ENCODE measurements at places on chromosomes 13 and 19.

- DNase-seq = no peak
Observed at GRCh38 chr13:104832231-104832630, 1703.2 kb downstream of the EFNB2 start.

GRCh38 chr19:42629191-42629590 is 34.5 kb upstream of the CEACAM8 start:
- DNase-seq = no peak

- DNase-seq = no peak
Observed at GRCh38 chr19:55563261-55563690, 17.4 kb downstream of the ZNF579 start.

DNA sequence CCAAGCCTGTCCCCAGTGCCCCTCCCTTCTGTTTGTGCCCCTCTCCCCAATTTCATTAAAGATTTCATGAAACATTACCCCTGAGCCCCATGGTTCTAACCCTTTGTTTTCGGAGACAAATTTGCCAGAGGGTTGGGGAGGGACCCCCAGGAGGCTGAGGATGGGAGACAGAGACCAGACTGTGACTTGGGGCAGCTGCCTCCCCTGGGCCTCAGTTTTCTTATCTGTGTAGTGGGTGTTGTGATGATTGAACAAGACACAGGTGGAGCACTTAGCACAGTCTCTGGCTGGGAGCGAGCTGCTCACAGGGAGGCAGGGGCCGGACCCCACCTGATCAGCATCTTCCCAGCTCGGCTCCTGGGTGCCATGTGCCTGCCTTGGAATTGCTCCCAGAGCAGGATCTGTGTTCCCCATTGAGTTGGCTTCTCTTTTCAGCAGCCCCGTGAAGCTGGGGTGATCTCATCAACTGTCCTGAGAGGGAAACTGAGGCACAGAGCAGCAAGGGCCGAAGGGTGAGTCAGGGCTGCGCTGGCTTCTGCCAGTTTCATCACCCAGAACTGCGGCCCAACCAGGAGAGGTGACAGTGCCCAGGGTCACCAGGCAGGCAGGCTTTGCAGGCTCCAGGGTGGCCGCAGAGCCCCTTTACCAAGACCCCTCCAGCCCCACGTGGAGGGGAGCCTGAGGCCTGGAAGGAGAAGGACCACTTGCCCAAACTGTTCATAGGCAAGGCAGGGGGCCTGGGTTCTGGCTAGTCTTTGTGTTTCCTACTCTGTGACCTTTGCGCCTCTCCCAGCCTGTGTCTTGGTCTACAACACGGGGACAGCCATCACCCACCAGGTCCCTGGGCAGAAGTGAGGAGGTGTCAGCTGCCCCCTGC is 6.9 kb downstream of the IRF3 start:
- DNase-seq = no peak

GRCh38 chr13:78102121-78102677 is 183.6 kb upstream of the EDNRB start:
- DNase-seq = peak; percentile 60

GRCh38 chr19:35455616-35456201 is 7.7 kb downstream of the FFAR2 start:
- DNase-seq = peak; percentile 66

- DNase-seq = no peak
Observed at GRCh38 chr13:78238911-78239310, 320.3 kb upstream of the EDNRB start.

DNA sequence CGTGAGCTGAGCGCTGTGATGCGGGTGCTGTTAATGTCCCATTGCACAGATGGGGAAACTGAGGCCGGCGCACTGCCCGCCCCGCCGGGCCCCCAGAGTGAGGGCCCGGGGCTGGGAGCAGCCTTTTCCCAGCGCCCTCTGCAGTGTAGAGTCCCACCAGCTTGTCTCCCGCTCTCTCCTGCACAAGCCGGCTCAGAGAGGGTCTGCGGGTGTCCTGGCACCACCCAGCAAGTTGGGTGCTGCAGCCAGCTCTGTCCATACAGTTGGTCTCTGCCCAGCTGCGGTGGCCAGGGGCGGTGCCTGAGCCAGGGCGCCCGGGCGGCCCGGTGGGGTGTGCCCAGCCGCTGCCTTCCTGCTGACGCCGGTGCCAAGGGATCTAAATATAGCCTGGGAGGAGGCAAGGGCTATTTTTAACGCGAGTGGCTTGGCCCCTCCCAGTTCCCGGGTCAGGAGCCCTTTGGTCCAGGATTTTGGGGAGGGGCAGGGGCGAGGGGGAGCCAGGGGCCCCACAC is 19.3 kb downstream of the GADD45B start:
- no peak for DNase-seq

GRCh38 chr19:10625003-10625761 is at the start of gene SLC44A2:
Gene SLC44A2, plus strand, starts transcription at chr19:10625553. Its CDS starts 81 bp downstream, at chr19:10625634.
- DNase-seq = no peak

- no peak for DNase-seq
Observed at GRCh38 chr19:34327851-34328250, 37.1 kb upstream of the GPI start.

- no peak for DNase-seq
Observed at GRCh38 chr19:34960103-34960805, 3.8 kb downstream of the ZNF792 start.

DNA sequence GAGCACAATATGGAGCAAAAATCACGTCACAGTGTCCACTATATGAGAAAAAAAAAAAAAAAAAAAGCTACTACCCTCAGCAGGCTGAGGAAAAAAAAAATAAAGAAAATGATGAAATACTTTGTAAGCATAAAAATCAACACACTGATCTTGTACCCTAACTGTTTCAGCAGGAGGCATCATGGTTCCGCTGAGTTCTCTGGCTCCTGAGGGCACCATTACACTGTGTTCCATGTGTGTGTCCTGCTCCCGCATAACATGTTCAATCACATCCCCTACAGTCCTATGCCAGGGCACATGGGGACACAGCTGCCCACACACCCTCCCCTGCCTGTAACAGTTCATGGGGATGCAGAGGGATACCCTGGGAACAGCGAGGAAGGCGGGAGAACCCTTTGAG is 33.5 kb downstream of the DOCK9 start:
- DNase-seq = no peak

DNA sequence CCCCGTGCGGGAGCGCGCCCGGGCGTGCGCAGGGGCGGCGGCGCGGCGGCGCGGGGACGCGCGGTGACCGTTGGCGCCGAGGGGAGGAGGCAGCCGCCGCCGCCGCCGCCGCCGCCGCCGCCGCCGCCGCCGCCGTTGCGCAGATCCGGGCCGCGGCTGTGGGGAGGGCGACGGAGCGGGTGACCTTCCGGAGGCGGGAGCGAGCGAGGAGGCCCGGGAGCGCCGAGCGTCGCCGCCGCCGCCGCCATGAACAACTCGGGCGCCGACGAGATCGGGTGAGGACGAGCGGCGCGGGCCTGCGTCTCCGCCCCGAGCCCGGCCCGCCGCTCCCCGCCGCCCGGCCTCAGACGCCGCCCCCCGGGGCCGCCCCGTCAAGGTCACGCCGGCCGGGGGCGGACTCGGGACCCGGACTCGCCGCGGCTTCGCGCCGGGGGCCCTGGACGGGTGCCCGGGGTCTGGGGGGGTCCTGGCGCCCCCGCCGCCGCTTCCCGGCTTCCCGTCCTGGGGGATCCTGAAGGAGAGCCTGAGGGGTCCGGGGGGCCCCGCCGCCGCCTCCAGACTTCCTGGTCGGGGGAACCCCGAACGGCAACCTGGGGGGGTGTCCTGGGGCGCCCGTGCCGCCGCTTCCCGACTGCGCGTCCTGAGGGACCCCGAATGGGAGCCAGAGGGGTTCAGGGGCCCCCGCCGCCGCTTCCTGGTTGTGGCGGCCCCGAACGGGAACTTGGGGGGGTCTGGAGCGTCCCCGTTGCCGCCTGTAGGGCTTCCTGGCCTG is at the start of gene DAZAP1:
DAZAP1 (plus strand) TSS at position 59 of the 772 bp plus-strand sequence; CDS start at position 247, 188 bp downstream.
- no peak for DNase-seq

DNA sequence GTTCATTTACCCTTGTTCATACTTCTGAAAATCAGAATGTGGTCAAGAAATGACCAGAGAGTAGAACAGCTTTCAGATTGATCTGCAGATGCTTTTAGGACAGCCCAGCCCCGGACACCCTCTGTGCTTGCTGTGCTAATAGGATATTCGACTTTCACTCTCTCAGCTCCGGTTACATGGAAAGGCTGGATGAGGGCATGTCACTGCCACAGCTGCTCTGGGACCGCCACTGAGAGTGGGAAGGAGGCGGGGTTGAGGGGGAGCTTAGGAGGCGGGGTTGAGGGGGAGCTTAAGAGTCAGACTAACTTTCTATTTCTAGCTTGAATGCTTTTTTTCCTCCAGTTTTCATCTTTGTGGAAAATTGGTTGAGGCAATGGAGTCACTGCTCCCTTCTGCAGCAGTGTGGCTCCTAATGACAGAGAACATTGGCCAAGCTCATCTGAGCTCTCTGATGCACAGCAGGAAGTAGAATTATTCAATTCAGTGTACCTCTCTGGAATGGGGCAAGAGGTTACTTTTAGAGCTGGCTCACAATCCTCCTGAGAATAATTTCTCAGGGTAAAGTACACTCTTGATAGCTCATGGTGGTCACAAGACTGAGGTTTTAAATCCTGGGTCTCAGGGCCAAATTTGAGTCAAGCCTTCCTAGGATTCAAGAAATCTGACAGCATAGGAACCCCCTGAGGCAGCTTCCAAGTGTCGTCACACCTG is 74.6 kb upstream of the NPAS1 start:
- no peak for DNase-seq

DNA sequence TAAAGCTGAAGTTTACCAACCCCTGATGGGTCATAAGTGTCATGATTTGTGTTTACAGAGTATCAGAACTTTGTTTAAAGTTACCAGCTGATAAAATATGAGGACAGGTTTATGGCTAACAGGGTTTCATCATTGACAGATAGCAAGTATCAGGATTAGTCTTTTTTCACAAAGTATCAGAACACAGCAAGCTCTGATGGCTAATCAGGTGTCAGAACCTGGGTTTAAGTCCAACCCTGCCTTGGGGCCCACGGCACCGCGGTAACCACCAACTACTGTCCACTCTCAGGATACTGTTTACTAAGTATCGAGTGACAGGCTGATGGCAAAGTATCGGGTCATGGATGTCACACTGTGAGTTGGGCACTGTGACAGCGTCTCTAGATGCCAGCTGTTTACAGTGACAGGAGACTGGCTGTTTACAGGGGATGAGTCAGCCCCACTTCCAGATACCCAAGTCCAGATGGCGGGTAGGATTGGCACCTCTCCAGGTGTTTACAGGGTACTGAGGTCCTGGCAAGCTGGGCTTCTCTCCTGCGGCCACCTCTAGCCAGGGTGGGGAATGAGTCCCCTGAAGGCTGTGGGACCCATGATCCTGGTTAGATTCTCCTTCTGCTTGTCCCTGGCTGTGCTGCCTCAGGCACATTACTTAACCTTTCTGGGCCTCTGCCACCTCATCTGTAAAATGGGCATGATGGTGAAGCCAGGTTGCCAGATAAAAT is 21.8 kb downstream of the ARRDC2 start:
- DNase-seq = no peak

DNA sequence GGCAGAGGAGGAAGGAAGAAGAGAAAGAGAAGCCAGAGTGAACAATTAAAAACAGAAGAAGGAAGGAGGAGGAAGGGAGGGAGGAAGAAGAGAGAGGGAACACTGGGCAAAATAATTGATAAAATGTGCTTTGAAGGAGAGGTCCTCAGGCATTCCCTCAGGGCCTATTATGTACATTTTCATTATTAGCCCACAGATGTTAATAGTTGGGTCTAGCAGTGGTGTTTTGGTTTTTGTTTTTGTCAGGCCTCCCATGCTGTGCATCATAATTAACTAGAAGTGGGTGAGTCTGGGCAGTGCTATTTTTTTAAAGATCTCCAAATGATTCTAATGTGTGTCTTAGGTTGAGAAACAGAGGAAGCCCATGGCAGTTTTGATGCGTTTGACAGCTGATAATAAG is 178.1 kb downstream of the TDRD3 start:
- DNase-seq = no peak

DNA sequence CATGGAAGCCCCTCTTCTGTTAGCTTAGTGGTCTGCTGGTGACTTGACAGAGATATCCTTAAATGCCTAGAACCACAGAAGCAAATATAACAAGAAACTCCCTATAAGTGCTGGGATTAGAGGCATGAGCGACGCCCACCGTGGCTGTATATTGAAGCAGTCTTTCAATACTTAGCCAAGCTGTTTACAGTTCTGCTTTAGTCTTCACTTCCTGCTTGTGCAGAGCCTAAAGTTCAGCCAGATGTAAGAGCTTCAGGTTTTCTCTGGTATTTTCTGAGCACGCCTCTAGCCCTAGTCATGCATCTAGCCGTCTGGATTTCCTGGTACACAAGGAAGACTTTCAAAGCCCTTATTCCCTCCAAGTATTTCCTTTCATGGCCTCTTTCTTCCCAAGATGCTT is 28.5 kb downstream of the TRPM4 start:
- DNase-seq = no peak

- no peak for DNase-seq
Observed at GRCh38 chr13:33554919-33555791, 262.8 kb upstream of the RFC3 start.

DNA sequence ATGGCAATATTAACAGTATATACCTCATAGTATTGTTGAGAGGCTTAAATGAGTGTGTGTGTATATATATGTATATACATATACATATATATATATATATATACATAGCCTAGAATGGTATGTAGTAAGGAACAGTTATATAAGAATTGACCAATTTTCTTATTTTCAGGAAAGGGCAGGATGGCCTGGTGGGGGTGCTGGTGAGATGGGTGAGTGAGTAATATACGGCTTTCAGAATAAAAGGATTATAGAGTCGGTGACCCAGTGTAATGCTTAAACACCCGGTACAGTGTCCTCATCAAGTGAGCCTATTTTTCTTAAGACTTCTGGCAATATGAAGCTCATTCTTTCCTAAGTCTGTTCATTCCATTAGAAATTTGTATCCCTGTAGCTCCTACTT is 11.7 kb upstream of the FAM216B start:
- DNase-seq = no peak

- no peak for DNase-seq
Observed at GRCh38 chr13:100890645-100891044, 216.1 kb upstream of the TMTC4 start.

DNA sequence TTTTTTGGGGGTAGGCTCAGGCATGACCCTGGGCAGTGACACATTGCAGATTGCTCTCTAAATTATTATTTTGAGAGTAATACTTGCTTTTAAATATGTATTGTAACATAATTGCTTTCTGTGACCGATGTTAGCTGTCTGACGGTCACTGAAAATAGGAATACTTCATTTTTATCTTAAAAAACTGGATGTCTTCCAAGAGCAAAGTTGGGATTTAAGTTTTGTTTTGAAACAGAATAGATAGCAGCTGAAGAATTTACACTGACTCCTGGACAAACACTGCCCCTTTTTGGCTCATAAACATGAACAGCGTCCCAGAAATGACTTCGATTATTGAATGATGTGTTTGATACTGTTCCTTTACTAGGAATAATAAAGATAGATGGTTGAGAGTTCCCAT is 535.9 kb downstream of the GPC5 start:
- no peak for DNase-seq

Data from KBM-7 (cell line).